ENCODE measurements at places on chromosomes 2 and 18.

GRCh38 chr2:111983478-111984212 lies 71.4 kb upstream of the TMEM87B start:
- DNase-seq: no peak

DNA sequence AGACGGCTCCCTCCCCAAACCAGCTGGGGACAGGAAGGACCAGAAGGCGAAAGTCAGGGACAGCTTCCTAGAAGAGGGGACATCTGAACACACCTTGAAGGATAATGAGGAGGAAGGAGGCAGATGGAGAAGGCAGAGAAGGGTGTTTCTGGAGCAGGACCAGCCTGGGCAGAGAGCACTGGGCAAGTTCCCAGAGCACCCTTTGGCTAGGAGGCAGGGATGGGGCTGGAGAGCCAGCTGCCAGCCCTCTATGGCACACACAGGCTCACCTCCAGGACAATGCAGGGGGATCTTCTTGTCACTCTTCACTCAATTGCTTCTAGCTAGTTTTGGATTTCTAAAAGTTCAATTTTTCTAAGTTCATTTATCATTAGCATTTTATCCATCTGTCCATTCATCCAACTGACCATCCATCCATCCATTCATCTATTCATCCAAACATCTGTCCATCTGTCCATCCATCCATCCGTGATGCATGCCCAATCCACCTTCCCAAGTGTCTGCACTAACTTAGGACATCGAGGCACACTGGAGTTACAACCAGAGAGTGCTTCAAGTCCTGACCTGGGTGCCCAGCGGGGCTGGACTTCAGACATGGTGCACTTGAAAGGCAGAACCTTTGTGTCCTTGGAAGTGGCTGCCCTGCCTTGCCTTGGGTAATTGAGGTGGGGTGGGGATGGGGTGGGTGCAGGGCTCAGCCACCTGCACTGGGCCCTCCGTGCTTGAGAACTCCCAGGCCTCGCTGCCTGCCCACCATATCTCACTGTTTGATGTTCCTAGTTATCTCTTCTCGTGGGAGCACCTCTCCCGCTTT lies 42.5 kb downstream of the INHBB start:
- DNase-seq: no peak

GRCh38 chr2:220756653-220757052 lies 815.5 kb downstream of the EPHA4 start:
- DNase-seq: no peak

GRCh38 chr2:8677646-8678592 lies 3.9 kb upstream of the ID2 start:
- no peak for DNase-seq

- no peak for DNase-seq
Observed at GRCh38 chr2:64625299-64626145, 28.2 kb downstream of the SERTAD2 start.

- DNase-seq: no peak
Observed at GRCh38 chr18:11757084-11757590, 68.1 kb downstream of the GNAL start.

DNA sequence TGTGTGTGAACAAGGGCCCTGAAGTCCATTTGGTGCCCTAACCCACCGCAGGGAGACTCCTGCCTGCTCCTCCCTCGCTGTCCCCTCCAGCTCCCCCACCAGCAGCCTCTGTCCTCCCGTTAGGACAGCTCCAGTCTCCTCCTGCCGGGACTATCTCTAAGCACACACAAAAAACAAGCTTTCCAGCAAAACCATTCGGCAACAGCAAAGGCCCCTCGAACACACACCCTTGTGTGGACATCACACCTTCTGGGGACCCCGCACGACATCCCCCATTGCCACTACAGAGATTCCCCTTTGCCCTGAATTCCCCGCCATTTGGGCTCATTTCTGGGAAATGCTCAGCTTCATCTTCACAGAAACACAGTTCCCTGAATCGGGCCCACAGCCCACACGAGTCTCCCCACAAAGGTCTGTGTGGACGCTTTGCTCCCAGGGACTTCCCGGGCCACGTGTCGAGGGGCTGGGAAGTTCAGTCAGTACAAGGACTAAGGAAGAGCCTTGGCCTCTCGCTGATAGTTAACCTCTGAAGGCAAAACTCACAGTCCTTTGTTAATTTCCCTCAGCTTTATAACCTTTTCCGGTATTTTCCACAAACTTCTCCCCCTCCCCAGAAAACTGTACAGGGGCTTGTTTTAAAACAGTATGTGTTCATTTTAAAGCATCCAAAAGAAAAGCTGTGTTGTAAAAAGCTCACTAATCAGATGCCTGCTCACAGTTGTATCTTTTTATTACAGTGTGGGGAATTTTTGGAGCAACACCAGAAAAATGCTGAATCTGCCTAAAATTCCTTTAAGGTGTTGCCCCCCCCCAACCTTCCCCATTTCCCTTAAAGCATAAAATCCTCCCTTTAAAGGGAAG lies 25.9 kb downstream of the SMAD7 start:
- DNase-seq: no peak

DNA sequence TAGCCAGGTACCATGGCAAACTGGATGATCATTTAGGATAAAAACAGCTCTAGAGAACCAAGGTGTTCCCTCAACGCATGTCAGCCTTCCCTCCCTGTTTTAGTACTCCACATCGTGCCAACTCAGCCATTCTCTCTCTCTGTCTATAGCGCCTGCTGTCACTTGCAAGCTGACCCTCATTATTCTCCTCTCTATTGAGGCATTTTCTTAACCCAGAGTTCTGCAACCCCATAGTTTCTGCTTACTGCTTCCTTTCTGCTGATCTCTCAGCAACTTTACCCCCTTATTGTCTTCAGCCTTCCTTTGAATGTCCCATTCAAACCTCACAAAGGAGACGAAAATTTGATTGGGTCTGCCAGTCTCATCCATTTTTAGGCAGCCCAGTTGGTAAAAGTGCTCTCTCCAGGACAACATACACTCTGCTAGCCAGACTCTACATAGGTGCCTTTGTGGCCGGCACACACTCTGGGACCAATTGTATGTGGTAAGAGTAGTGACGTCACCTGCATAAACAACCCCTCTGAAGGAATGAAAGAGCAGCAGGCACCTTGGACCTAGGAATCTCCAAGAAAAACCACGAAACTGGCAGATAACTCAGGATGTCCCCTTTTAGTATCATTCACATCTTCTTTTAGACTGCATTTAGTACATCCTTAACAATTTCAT lies 367.2 kb upstream of the KCNH7 start:
- DNase-seq: no peak

DNA sequence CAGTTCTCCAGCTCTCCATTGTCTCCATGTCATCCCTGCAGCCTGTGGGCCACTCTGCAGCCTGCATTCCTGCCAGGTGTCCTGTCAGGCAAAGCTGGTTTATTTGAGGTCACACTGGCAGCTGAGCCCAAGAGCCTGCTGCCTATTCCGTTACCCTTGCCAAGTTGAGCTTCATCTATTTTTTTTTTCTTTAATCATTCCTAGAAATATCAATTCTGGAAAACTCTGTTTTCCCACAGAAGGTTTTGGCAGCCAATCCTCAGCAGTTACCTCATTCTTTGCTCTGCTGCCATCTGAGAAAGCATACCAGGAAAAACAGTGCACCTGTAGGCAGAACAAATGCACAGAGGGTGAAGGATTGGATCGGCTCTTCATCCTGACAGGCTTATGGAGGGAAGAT lies 411.0 kb upstream of the ACVR2A start:
- DNase-seq: no peak

DNA sequence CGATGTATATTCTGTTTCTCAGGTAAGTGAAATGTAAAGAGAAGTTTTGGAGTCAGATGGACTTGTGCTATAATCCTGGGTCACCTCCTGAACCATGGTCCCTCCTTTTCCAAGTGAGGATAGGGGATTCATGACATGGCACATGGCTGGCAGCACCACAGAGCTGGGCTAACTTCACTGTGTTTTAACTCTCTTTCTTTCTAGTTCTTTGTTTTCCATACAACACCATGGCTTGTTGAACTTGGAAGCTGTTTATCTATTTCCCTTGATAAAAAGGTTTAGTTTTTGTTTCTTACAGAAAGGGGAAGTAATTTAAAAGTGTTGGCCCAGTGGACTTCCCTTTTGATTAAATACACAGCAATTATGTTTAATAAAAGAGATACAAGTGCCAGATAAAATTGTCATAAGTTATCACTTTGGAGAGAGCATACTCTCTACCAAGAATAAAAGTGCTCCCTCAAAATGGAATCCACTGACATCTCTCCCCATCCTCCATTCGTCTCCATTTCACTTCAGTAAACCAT lies 90.4 kb downstream of the PLCL1 start:
- no peak for DNase-seq

- no peak for DNase-seq
Observed at GRCh38 chr2:138475277-138475776, 26.2 kb upstream of the SPOPL start.

DNA sequence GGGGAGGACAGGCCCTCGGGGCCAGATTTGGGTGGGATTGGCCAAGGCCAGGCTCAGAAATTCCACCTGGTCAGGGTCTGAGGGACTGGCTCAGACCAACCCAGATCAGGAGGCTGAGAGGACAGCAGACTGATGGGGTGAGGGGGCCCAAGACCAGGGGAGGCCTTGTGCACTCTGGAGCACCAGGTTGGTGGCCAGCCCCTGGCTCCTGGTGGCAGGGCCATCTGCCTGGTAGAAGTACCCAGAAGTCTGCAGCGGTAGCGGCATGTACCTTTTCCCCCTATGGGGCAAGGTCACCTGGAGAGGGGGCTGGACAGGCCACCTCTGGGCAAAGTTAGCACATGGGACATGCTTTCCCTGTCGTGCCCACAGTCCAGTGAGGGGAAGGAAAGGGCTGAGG lies 21.2 kb upstream of the ODC1 start:
- no peak for DNase-seq

- DNase-seq: no peak
Observed at GRCh38 chr2:159793326-159793725, 4.7 kb downstream of the CD302 start.

DNA sequence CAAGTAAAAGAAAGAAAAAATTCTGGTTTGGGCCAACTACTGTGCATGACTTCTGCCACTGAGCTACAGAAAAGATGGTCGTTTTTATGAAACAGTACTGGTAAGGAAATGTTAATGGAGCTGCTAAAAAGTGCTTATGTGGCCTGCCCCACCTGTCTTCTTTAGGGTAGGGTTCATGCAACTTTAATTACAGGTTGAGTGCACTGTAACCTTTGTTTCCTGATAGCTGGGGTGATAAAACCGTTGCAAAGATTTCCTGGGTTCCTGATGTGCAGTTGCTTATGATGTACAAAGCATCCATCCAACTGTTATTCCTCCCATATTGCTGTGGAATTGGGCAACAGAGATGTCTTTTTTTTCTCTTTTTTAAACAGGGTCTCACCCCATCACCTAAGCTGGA lies 34.3 kb upstream of the PUM2 start:
- DNase-seq: no peak

GRCh38 chr2:158600155-158600802 lies 143.5 kb downstream of the PKP4 start:
- no peak for DNase-seq

- no peak for DNase-seq
Observed at GRCh38 chr2:60007671-60008070, 545.8 kb downstream of the BCL11A start.

DNA sequence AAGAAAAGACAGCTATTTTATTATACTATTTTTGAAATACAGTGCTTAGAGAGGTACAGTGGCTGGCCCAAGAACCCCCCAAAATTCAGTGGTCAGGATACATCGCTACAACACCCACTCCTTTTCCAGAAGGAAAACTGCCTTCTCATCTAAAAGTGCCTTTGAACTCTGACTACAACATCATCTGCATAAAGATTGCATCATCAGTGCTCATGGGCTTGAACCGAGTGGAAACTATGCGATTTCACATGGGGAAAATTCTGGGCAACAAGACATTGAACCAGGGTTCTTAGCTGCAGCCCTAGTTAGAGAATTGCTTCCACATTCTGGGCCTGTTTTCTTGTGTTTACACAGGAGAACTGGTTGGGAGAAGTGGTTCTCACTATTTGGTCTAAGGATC lies 294.6 kb upstream of the SLC14A2 start:
- no peak for DNase-seq

- DNase-seq: no peak
Observed at GRCh38 chr2:111898703-111899514, 502 bp downstream of the MERTK start.

DNA sequence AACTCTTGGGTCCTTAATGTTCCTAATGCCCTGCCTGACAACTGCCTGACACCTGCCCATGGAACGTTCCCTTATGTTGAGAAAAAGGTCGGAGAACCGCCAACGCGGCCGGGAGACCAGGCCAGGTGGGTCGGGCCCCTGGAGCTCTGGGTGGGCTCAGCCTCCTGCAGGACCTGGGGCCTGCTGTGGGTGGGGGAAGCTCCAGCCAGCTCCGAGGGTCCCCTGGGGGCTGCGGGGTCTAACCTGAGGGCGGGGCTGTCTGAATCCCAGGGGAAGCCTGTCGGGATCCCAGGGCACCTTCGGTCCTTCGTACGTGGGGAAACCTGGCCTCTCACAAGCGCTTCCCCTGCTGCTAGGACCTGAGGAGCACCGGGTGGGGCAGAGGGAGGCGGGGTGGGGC lies 296.0 kb downstream of the NDUFA10 start:
- DNase-seq: no peak

- no peak for DNase-seq
Observed at GRCh38 chr2:21461754-21462240, 338.0 kb downstream of the TDRD15 start.

Measured in stimulated activated CD8-positive, alpha-beta memory T cell treated with anti-CD3 and anti-CD28 coated beads, Interleukin-12 subunit alpha, Interleukin-12 subunit beta, amount 100 ng/mL, for 1 hour (primary cell).